ENCODE measurements at places on chromosomes 1 and 21. TPM values are rescaled to one million over a fixed set of nuclear protein-coding genes. Genes with fewer than 3 reads are reported as not detected.

The FMO5 gene
- total RNA-seq: 113 TPM

The TSPAN1 gene
- 213 TPM for total RNA-seq

The ZMYND12 gene
- total RNA-seq: 3.0 TPM

The FCAMR gene
- not detected for total RNA-seq

The CD160 gene
- total RNA-seq: 4.4 TPM

The SUSD4 gene
- total RNA-seq: not detected

The SLC30A10 gene
- total RNA-seq: 2.5 TPM

The PAQR7 gene
- 12.1 TPM for total RNA-seq

The CD53 gene
- total RNA-seq: 6.9 TPM

The CD5L gene
- not detected for total RNA-seq

The NBPF6 gene
- total RNA-seq: 0.76 TPM

The ADARB1 gene
- 11.4 TPM for total RNA-seq

The BCL2L15 gene
- total RNA-seq: 38.0 TPM

The BLZF1 gene
- total RNA-seq: 28.9 TPM

The LCE2C gene
- not detected for total RNA-seq

The CRYAA gene
- total RNA-seq: not detected

The GCSAML gene
- 0.54 TPM for total RNA-seq

The SPRR2F gene
- not detected for total RNA-seq
